ENCODE measurements at places on chromosomes 2 and 18. TPM values are rescaled to one million over a fixed set of nuclear protein-coding genes. Genes with fewer than 3 reads are reported as not detected.

DNA sequence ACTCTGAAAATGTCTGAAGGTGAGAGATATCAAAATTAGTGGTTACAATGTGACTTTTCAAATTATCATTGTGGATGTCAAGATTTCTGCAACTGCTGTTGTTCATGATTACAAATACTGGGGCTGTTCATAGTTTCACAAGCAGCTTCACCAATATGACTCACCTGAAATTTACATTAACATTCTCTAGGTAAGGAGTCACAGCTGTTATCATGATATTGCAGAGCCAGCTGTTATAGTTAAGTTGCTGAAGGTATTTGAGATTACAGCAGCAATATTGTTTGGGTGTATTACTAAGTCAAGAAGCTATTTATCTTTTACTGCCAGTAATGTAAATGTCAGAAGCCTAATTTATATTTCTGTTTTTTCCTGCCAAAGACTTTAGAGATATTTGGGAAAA lies 140.0 kb downstream of the MC4R start:
- no peaks in the 10 kb centered on the region for H3K36me3 ChIP-seq
- no peaks in the 10 kb centered on the region for H3K27me3 ChIP-seq
- H3K4me3 ChIP-seq = no peak overlapping the region
- H3K4me1 ChIP-seq = no peaks in the 10 kb centered on the region
- no peak for DNase-seq

GRCh38 chr2:85566265-85566664 lies 5.0 kb upstream of the GGCX start:
- no peak overlapping the region for H3K27ac ChIP-seq
- no peak for DNase-seq
- H3K36me3 ChIP-seq = no peaks in the 10 kb centered on the region
- no peaks in the 10 kb centered on the region for H3K27me3 ChIP-seq
- H3K4me1 ChIP-seq = peaks cover 12% of the 10 kb centered on the region
- H3K4me3 ChIP-seq = no peak overlapping the region

DNA sequence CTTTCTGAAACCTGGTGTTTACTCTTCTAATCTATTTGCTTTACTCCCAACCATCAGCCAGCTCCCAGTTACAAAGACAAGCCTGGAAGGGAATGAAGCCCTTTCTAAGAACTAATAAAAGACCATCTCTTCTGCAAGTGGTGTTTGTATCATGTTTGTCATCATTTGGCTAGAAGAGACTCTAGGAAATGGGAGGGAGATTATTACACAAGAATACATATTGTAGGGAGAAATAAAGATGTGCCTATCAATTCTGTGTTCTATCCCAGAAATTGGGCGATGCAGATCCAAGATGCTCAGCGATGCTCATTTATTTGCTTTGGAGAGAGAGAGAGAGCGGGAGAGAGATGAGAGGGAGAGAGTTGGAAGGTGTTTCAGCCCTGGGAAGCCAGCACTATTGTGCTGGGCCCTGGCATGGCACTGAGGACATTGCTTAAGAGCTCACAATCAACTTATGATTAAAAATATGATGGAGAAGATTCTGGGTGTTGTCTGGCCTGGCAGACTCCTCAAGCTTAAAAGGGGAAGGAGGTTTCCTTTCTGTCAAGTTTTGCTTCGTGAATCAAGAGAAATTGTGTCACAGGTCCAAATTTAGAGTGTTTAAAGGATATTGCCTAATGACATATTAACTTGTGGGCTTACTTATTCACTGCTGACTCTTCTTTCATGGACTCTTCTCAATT lies 41.8 kb upstream of the AFF3 start:
- no peaks in the 10 kb centered on the region for H3K36me3 ChIP-seq
- H3K4me3 ChIP-seq = no peak overlapping the region
- H3K27ac ChIP-seq = no peak overlapping the region
- H3K4me1 ChIP-seq = no peaks in the 10 kb centered on the region
- DNase-seq = no peak

DNA sequence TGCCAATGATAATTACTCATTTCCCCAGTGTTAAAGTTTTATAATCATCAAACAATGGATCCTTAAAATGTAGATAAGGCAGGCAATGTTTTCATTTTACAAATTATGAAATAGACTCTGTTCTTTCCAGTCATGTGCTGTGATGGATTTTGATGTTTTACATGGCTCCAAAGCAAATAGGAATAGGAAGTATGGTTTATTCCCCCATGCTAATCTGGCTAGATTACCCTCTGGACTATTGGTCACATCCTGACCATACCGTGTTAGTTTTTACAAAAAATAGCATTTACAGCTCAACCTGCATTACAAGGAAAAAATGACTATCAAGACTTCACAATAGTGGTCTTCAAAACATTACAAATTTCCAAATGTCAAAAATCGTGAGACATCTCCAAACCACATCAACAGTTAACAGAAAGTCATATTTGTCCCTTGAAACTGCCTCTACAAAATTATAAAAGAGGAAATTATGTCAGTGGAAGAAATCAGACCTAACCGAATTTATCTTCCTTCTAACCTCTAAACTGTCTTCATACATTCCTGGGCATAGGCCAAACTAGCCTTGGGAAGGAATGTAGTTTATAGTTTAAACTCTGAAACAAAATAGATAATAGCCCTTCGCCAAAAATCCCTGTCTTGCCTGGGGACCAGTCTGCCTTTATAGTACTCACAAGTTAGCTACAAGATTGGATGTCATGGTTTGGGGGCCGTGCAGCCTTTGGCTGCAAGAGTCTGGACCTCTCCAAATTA lies 1941.2 kb upstream of the CELF4 start:
- no peak for DNase-seq
- no peak overlapping the region for H3K4me3 ChIP-seq
- H3K27ac ChIP-seq = no peak overlapping the region
- H3K4me1 ChIP-seq = no peaks in the 10 kb centered on the region
- H3K27me3 ChIP-seq = no peaks in the 10 kb centered on the region

- no peaks in the 10 kb centered on the region for H3K27me3 ChIP-seq
- no peak for DNase-seq
- no peak overlapping the region for H3K27ac ChIP-seq
- no peak overlapping the region for H3K4me3 ChIP-seq
- peaks cover 24% of the 10 kb centered on the region for H3K4me1 ChIP-seq
These were observed 19.0 kb downstream of the PNO1 start for GRCh38 chr2:68176657-68177056.

The NDC80 gene
- 89.7 TPM for total RNA-seq

The PLCD4 gene
- total RNA-seq = 0.22 TPM

The SRD5A2 gene
- total RNA-seq = not detected
